ENCODE measurements at places on chromosomes 4 and X. TPM values are rescaled to one million over a fixed set of nuclear protein-coding genes. Genes with fewer than 3 reads are reported as not detected.

Gene PF4V1
- not detected for total RNA-seq

- DNase-seq: no peak
Observed at GRCh38 chrX:65925005-65925404, 114.9 kb downstream of the VSIG4 start.

DNA sequence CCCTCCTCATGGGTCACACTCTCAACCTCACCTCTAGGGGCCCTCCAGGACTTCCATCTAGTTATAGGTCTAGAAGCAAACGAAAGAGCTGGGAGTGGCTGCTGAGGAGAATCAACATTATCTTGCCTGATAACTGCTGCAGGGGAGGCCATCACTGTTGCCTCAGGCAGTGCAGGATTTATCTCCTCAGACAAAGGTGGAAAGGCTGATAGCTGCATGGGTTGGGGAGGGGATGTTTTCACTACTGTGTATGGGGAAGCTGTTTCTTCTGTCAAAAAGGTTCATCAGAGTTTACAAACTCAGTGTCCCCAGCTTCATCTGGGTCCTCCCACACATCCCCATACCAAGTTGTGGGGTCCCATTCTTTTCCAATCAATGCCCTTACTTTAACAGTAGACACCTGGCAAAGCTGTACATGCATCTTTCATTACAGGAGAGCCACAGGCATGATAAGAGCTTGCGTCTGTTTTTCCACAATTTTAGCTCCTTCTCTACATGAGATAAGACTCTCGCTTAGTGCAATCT lies 17.6 kb upstream of the PRDM8 start:
- DNase-seq: no peak

DNA sequence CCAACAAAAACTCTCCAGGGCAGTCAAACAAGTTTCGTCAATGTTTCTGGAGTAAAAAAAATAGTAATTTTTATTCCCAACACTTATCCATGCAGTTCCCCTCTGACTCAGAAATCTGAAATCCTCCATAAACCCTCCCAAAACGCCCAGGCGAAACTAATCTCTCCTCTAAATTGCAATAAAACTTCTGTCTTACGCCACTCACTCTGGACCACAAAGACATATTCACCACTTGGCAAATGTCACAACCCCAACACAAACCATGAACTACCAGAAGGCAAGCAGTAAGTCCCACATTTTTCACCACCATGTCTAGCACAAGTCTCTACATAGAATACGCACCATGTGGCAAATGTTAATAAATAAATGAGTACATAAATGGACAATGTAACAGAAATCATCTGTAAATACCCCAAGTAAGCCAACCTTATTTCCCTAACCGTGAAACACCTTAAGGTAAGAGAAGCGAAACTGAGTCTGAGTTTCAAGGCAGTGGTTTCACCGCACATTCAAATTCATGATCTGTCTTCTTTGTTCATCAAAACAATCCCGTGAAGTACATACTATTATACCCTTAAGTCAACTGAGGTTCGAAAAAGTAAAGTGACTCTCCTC lies 1.6 kb downstream of the PAPSS1 start:
- DNase-seq: no peak

Gene CPE
- total RNA-seq: not detected

Gene MAPK10
- total RNA-seq: 0.51 TPM

DNA sequence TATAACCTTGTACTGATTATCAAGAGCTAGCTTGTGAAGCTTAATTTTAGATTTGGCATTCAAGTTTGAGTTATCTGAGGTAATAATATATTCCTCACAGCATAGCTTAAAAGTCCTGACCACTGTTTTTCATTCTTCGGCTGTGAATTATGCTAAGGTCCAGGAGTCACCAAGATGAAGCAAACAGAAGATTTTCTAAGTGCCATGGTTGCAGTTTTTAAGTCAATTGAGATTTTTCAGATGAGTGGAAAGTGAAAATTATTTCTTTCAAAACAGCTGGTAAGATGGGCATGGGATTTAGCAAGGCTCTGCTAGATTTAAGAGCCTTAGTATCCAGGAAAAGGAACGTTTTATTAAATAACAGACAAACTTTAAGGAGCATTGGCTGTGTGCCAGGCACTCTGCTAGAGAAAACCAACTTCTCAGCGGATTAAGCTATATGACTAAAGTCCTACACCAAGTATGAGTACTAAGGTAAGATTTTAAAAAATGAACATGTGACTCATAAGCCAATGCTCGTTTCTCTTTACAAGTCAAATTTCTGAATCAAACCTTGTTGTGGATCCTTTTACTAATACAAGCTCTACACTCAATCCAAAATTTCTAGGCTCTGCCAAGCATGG lies 149.9 kb upstream of the IL15 start:
- DNase-seq: peak; percentile 4

- DNase-seq: no peak
Observed at GRCh38 chr4:165915215-165915614, 42.2 kb downstream of the TLL1 start.

DNA sequence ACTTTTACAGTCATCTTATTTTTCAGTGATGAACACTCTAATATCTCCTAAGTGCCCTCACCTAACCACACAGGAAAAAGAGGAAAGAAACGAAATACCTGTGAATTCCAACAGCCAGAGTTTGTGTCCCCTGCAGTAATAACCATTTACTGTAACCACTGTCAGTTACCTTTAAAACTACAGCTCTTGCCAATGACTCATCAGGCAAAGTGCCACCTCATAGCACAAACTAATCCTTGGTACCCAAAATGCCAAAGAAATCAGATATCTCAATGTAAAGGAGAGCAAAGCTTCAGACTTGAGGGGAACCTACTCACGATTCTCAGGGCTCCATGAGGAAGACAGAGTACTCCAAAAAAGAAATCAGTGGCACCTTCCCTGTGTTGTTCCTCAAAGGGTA lies 146.5 kb downstream of the NDST3 start:
- DNase-seq: no peak

DNA sequence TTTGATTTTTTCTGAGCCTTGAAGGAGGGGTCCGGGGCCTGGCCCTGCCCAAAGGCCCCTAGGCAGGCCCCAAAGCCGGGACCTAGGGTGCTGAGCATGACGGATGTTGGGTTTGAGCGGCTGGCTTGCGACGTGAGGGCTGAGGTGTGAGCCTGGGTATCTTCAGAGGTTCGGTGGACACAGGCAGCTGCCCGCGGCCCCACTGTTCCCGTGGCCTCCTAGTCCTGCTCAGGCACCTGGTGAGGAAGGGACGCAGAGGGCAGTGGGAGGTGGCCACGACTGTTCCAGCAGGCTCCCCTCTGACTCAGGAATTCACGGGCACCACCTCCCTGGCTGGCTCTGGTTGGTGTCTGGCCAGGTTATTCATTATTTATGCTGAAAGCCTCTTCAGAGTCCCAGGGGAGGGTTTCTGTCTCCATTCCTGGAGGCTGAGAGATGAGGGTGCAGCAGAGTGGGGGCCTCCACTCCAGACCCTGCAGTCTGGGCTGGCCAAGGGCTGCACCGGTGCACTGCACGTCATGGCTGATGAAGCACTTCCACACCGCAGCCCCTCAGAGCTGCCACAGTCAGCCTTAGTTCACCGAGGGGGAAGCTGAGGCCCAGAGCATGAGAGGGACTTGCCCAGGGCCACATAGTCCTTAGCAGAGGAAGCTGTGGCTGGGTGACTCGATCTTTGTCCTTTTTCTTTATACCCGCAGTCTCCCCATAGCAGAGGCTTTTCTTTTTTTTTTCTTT lies 2.2 kb downstream of the MSANTD1 start:
- no peak for DNase-seq

Gene MAGED4B
- not detected for total RNA-seq

Gene MAGEC1
- not detected for total RNA-seq

Gene PAGE2B
- total RNA-seq: not detected

Gene GPM6B
- total RNA-seq: not detected

- DNase-seq: no peak
Observed at GRCh38 chr4:76197971-76198410, 15.6 kb downstream of the SCARB2 start.

Gene FAT4
- total RNA-seq: not detected

DNA sequence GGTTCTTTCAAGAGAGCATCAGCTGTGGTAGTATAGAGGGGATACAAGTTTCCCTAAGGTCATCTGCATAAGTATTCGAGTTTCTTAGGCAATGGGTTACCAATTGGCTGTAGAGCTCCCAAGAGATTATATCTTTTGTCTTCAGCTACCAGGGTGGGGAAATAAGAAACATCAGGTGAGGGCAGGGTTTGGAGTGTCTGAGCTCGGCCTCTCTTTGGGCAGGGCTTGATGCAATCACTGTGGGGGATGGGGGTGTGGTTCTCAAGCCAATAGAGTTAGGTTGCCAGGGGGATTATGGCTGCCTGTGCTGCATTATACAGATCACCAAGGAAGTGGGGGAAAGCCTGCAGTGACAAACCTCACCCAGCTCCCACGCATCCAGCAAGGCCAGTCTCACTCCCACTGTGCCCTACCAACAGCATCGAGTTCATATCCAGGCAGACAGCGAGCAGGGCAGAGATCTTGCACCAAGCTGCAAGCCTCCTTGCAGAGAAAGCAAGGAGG lies 172.1 kb upstream of the MAGEE2 start:
- no peak for DNase-seq

GRCh38 chr4:185280608-185281007 lies 71.2 kb downstream of the SNX25 start:
- no peak for DNase-seq

DNA sequence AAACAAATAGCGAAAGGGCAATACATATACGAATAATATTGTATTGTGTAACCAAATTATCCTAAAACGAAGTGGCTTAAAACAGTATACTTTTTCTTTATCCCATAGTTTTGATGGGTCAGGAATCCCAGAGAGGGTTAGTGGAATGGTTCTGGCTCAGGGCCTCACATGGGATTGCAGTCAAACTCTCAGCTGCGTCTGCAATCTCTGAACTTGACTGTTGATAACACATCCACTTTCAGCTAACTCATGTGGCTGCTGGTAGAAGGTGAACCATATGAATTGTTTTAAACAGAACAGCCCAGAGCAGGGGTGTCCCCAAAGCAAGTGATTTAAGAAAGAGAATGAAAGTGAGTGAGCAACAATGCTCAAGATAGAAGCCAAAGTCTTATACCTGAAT lies 127.8 kb downstream of the VEGFC start:
- DNase-seq: no peak

Gene MAGEA10
- total RNA-seq: not detected

DNA sequence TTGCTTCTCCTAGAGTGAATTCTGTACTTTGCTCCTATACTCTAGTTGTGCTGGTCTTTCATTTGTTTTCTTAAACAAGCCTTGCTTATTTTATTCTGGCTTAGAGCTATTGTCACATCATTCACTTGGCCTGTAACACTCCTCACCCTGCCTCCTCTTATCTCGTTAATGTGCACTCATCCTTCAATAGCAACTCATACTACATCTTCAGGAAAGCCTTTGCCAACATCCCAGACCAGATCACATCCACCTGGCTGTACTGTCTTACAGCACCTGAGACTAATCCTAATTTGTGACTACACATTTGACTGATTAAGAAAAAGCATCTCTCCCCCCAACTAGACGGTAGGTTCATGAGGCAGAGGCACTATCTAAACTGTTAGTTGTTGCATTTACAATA lies 80.8 kb downstream of the SLC7A11 start:
- no peak for DNase-seq

GRCh38 chr4:42478946-42479345 lies 81.7 kb downstream of the SHISA3 start:
- no peak for DNase-seq

DNA sequence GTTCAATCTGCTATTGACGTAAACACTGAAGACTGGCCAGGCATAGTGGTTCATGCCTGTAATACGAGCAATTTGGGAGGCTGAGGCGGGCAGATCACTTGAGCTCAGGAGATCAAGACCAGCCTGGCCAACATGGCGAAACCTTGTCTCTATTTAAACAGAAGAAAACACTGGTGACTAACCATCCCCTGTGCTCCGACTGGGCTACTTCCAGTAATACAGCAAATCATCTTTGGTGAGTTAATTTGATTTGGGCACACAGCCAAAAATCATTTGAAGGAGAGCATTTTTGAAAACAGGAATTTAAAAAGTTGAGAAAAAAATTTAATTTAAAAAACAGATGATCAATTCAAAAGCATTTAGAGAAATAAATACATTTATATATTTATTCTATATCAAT lies 52.0 kb downstream of the SEC24D start:
- DNase-seq: no peak

DNA sequence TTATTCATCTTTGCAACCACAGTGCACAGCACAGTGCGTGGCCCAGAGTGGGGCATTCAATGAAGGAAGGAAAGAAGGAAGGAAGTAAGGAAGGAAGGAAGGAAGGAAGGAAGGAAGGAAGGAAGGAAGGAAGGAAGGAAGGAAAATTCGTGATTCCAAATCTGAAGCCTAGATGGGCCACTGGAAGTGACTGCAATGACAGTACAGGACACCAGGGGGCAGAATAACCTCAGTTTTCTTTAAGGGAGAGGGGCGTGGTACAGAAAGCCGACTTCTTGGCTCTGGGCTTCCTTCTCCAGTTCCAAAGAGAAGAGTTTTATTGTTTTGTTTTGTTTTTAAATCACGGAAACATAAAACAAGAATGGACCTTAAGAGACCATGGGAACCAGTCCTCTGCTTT lies 47.8 kb downstream of the APLN start:
- peak; percentile 87 for DNase-seq

GRCh38 chr4:129378364-129378763 lies 282.4 kb downstream of the C4orf33 start:
- no peak for DNase-seq

- DNase-seq: peak; percentile 63
Observed at GRCh38 chrX:135112096-135112729, 8.1 kb downstream of the ETDB start.

Gene ZNF732
- total RNA-seq: not detected

GRCh38 chr4:6974138-6974848 lies 64.7 kb downstream of the TBC1D14 start:
- peak; percentile 90 for DNase-seq

- DNase-seq: no peak
Observed at GRCh38 chr4:126513596-126513995, 1119.2 kb upstream of the INTU start.

Gene CDX4
- not detected for total RNA-seq

DNA sequence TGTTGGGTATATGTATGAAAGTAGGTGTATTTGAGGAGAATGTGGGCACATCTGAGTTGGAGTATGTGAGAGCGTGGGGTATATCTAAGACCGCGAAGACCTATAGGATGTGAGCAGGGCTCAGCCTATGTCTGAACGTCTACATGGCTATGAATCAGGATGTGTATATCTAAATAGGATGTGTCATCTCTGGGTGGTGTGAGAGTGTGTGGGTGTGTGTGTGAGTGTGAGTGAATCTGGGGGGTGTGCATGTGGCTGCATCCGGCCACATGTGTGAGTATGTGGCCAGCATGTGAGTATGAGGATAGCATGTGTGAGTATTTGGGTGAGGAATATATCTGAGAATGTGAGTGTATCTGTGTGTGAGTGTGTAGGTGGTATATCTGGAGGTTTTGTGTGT lies 7.7 kb downstream of the GPR173 start:
- DNase-seq: no peak

DNA sequence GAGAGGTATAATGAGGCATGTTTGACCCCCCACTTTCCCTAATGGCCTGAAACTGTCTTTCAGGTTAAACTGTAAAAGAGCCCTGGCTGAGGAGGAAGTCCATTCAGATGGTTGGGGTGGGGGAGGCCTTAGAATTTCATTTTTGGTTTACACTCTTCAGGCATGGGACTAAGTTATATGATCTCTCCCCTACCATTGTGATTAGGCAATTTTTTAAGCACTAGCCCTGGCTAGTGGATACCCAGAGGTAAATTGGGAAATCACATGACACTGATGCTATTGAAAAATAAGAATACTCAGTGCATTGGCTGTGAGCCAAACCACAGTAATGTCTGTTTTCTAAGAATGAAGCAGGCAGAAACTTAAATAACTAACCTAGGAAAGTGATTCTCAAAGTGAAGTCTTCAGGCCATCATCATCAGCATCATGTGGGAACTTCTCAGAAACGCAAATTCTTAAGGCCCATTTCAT lies 149.7 kb downstream of the RRAGB start:
- peak; percentile 3 for DNase-seq

Data from HT-29 (cell line).